Kidney epithelial cell (primary cell): ENCODE measurements at places on chromosomes 16 and 17. TPM values are rescaled to one million over a fixed set of nuclear protein-coding genes. Genes with fewer than 3 reads are reported as not detected.

DNA sequence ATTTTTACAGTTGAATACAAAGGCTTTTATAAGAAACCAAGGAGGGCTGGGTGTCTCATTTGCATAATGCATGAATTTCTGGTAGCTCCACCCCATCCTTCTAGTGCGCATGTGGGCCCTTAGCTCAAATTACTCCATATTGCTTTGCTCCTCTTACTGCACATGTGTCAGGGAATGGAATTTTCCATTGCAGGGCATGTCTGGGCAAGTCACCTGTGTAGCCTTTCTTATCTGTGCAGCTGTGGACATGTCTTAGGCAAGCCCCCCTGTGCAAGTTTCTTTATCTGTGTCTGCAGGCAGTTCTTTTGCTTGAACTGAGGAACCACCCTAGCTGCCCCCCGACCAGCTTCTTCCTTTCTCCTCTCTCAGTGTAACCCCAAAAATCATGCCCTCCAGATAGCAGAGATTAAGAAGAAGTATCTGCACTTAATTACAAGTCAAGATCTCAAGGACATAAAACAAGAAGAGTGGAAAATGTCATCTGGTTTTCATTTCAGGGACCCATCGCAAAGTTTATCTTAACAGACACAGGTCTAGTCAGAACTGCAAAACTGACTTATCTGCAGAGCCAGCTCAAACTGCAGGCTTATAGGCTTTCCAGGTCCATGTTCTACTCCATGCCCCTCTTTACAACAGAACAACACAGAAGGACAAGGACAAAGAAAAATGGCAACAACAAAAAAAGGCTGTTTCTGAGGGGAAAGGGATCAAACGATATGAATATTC is 137.9 kb upstream of the HS3ST4 start:
- DNase-seq = no peak

The ZNF629 gene
- total RNA-seq = 22.8 and 23.9 TPM in 2 replicates

DNA sequence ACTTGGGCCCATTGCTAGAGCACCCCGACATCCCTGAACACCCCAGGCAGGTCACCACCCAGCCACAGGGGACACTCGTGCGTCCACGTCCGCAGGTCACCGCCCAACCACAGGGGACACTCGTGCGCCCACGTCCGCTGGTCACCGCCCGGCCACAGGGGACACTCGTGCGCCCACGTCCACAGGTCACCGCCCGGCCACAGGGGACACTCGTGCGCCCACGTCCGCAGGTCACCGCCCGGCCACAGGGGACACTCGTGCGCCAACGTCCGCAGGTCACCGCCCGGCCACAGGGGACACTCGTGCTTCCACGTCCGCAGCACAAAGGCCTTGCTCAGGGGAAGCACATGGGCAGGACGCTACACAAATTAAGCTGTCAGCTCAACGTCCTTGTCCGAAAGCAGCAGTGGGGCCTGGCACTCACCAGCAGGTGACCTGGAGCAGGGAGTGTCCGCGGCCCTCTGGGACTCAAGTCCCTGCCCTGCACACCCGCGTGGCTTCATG is 17.7 kb downstream of the GALNS start:
- no peak for DNase-seq

DNA sequence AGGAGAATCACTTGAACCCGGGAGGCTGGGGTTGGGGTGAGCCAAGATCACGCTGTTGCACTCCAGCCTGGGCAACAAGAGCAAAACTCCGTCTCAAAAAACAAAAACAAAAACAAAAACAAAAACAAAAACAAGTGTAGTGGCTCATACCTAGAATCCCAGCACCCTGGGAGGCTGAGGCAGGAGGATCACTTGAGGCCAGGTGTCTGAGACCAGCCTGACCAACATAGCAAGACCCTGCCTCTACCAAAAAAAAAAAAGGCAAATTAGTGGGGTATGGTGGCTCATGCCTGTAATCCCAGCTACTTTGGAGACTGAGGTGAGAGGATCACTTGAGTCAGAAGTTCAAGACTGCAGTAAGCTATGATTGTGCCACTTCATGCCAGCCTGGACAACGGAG is 26.4 kb upstream of the HAPSTR1 start:
- no peak for DNase-seq

The NOL3 gene
- 23.9 and 28.3 TPM in 2 replicates for total RNA-seq

DNA sequence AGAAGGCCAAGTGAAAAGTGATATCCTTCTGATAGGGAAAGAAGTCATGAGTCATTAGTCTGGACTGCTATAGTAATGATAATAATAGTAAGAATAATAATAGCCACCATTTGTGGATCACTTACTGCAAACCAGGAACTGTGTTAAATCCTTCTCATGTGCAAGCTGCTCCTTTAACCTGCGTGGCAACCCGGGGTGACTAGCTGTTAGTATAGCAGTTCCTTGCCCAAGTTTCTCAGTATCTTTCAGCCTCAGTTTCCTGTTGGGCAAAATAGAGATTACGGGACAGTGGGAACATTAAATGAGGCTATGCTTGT is 129.5 kb downstream of the CDH13 start:
- DNase-seq = no peak

DNA sequence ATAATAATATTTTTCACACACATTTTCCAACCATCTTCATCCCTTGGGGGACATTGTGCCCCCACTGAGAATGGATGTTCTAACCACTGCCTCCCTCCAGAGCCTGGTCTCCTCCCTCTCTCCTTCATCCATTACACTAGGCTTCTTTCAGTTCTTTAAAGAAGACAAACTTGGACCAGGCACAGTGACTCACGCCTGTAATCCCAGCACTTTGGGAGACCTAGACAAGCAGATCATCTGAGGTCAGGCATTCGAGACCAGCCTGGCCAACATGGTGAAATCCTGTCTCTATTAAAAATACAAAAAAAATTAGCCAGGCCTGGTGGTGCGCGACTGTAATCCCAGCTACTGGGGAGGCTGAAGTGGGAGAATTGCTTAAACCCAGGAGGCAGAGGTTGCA is 6.5 kb downstream of the ALOX15 start:
- no peak for DNase-seq
